ENCODE measurements at places on chromosomes 7 and 10.

DNA sequence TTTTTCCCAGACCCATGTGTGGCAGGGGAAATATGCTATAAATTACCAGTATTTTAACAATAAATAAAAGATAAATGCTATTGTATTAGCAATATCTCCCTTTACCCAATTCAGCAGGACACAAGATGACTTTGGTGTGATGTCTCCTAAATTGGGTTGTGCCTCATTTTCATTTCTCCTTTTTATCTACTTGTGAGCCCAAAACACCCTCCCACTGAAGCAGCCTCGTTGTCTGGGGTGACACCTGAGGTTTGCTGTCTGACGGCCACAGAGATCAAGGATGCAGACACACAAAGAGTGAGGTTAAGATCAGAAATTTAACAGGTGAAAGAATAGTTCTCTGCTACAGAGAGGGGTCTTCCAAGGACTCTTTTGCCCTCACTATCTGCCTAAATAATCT lies 27.1 kb upstream of the CC2D2B start:
- no peak for DNase-seq

DNA sequence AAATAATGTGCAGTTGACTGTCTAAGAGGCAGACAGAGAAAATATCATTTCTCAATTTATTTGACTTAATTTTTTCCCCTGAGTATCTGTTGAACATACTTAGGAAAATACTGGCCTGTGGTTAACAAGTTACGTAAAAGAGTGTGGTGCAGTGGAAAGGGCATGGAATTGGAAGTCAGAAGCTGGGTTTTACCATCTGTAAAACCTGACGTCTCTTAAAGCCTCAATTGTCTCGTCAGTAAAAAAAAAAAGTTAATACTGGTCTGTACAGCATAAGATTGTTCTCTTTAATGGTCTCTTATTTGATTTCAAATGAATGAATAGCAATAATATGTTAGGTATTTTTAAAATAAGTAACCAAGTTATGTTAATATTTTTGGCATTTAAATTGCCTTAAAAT lies 67.8 kb downstream of the PHTF2 start:
- DNase-seq: no peak

DNA sequence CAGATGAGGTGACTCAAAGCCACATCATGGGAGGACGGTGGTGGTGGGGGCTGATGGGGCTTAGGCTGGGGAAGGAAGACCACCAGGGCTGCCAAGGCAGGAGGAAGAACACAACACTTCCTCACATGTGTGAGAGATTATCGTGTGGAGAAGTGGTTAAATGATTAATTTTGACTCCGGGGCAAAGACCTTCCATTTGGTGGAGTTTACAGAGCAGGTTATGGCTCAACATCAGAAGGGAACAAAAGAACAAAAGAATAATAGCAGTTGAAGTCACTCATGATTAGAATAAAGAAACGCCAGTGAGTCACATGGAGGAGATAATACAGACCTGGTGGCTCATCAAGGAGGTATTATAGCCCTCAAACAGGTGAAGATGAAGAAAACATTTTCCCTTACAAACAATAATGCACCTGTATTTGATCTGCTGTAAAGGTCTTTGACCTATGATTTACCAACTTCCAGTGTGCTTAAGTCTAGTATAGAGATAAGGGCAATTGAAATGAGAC lies 170.1 kb downstream of the PKD1L1 start:
- DNase-seq: no peak

DNA sequence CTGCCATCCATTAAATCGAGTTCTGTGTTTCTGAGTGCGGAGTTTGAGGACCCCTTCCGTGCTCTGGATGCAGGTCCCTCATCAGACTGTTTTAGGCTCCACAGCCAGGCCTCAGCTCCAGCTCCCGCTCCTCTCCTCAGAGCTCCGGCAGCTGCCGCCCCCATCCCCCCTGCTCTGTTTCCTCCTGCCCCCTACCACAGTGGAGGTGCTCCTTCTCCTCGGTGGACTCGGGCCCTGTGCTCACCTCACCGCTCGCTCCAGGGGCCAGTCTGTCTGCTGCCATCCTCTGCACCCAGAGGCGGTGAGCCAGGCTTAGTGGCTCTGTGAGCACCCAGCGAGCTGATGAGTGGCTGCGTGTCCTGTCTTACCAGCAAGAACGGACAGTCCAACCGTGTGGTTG lies 21.4 kb upstream of the PRKAR1B start:
- DNase-seq: no peak

DNA sequence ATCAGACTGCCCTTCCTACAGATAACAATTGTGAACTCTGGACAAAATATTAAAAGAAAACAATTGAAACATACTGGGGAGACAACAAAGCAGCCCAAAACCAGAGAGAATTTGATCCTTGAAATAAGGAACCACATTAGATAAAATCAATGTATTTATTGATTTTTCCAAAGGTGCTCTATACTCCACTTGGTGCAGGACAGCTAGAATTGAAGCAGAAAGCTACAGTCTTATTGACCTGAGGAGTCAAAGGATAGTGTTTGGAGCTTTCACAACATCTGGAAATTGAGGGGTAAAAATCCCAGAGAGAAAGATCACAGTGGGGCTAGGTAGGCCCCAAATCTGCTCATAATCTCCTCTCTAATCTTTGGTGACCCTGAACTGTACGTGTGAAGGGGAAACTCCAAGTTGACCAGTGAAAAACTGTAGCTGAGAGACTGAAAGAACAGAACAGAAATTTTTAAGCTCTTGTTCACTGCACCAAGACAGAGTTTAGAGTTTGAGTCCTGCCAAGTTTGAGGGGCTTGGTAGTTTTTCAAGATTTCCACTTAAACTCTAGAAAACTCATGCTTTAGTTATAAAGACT lies 70.2 kb downstream of the SAMD9 start:
- DNase-seq: no peak

- DNase-seq: no peak
Measured at GRCh38 chr7:128415217-128415785, 5.5 kb upstream of the IMPDH1 start.

Measured in stimulated activated CD4-positive, alpha-beta T cell treated with anti-CD3 and anti-CD28 coated beads, Interleukin-15, amount 100 ng/mL, for 1 hour (primary cell).